ENCODE measurements at places on chromosomes 3 and 15.

GRCh38 chr15:77791941-77792340 is 159.2 kb upstream of the LINGO1 start:
- DNase-seq = peak; percentile 63

GRCh38 chr15:72783004-72783639 is 436 bp downstream of the ADPGK start:
- DNase-seq = peak; percentile 73

DNA sequence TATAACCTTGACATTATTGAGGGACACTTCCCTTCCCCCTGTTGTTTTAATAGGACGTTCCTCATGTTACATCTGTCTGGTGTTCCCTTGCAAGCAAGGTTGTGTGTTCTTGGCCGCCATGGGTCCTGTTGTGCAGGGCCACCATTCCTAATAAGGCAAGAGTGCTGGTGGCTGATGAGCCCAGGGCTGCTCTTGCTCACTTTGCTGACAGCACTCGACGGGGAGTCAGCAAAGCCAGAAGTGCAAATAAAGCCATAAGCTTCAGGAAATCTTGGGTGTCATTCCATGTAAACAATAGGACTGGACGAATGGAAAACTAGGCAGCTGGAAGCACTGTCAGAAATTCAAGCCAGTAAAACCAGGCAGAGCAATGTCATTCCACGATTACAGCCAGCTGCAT is 75.8 kb downstream of the SQOR start:
- DNase-seq = no peak

- DNase-seq = no peak
Observed at GRCh38 chr3:115279939-115280338, 132.9 kb upstream of the ZBTB20 start.

DNA sequence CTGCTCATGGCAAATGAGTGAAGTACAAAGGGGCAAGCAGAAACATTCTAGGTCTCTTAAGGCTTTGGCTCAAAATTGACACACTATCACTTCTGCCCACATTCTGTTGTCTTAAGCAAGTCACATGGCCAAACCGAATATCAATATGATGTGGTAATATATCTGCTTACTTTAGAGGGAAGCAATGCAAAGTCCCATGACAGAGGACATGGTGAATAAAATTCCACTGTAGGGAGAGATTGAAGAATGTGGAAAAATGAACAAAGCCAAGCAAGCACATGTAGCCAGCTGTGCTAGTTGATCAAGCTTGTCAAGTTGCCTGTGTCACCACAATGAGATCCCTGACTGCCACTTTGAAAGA is 11.2 kb upstream of the TBC1D5 start:
- no peak for DNase-seq

DNA sequence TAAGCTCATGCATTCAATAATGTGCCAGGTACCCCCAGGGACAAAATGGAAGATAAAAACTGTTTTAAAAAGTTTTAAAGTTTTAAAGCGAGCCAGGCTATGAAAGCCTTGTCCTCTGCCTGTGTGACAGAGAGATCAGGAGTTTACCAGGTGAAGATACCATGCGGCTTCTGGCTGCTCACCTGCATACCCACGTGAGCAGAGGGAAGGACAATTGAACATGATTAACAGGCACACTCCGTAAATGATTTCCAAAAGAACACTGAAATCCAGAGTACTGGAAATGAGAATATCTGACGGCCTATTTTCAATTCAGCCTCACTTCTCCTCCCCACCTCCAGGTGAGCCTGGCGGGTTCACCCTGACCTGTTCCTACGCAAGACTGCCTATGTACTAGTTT is 42.1 kb downstream of the CCDC191 start:
- DNase-seq = no peak

DNA sequence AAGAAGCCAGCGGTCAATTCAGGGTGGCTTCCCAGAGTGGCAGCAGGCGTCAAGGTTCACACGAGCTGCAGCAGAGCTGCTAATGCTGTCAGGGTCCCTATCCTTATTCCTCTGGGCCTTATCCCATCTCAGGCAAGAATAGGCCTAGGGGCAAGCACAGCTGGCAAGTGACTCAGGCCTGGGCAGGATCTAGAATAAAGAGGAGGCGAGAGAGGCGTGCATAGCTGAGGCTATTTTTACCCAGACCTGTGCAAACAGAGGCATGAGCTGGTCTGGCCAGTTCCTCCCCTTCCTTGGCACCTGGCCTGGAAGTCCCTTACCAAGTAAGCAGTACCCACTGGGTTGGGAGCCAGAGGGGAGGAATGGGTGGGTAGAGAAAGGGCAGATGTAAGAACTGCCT is 12.2 kb upstream of the VIPR1 start:
- no peak for DNase-seq

DNA sequence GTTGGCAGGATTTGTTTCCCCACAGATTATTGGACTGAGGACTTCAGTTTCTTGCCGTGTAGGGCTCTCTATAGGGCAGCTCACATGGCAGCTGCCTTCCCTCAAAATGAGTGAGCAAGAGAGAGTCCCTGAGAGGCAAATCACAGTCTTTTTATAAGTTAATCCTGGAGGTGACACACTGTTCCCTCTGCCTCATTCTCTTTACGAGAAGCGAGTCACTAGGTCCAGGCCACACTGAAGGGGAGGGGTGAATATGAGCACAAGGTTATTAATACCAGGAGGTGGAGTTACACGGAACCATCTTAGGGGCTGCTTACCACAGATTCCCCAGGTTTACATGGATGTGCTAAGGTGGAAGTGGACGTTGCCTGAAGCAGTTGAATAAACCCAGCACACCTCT is 77.0 kb downstream of the LPP start:
- DNase-seq = no peak

DNA sequence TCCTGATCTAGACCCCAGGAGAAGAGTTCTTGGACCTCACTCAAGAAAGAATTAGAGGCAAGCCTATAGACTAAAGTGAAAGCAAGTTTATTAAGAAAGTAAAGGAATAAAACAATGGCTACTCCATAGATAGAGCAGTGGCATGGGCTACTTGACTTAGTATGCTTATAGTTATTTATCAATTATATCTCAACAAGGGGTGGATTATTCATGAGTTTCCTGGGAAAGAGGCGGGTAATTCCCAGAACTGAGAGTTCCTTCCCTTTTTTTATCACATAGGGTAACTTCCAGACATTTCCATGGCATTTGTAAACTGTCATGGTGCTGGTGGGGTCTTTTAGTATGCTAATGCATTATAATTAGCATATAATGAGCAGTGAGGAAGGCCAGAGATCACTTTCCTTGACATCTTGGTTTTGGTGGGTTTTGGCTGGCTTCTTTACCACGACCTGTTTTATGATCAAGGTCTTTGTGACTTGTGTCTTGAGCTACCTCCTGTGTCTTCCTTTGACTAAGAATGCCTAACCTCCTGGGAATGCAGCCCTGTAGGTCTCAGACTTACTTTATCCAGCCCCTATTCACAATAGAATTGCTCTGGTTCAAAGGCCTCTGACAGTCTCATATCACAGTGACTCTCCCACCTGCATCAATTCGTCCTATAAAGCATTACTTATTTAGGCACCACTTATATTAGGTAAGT is 35.3 kb upstream of the PLSCR2 start:
- no peak for DNase-seq

- no peak for DNase-seq
Observed at GRCh38 chr15:33098094-33099058, 96.1 kb downstream of the FMN1 start.

DNA sequence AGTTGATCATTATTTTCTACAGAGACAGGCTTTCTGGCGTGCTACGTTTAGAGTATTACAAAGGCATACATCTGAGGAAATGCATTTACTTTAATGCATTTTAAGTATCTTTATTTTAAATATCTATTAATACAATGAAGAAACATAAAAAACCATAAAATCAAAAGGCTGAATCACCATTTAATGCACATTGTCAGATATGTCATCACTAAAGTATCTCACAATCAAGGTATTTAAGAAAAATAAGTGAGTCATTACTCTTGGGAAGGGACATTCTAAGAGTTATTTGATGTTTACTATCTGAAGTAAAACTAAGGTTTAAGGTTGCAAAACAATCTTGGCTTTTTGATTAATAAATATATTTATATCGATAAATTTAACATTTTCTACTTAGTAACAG is 102.2 kb downstream of the CTNNB1 start:
- DNase-seq = no peak

DNA sequence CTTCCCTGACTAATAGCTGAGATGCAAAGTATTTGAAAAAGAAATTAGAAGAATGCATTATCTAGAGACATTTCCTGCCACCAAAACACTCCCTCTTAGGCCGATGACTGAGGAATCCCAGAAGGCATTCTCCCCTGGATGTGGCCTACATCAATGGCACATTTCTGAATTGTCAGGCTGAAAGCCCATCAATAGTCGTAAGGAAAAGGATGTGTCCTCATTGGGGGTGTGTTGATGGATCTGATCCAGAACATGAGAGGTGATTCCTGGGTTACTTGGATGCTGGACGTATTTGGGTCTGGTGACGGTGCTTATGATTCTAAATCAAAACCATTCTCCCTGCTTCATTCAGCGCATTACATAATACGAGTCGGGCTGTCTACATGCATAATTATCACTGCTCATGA is 216.9 kb upstream of the CDIN1 start:
- DNase-seq = no peak

DNA sequence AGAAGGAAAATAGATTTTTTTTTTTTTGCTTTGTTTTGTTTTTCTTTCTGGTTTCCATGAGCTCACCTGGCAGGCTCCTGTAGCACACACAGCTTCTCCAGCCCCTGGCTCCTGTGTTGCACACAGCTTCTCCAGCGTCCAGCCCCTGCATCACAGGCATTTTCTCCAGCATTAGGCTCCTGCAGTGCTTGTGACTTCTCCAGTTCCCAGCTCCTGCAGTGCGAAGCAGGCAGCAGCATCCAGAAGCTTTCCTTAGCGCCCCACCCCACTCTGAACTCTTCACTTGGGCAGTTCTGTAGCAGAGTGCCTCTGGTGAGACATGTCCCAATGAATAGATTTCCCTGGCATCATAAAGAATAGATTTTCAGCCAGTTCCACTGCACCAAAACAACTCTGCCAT is 5.5 kb upstream of the CCDC39 start:
- DNase-seq = no peak

GRCh38 chr15:85716261-85716660 is 78.5 kb downstream of the KLHL25 start:
- no peak for DNase-seq

- no peak for DNase-seq
Observed at GRCh38 chr3:36477655-36478054, 97.4 kb downstream of the STAC start.

GRCh38 chr3:48400824-48401433 is 28.9 kb downstream of the FBXW12 start:
- no peak for DNase-seq

GRCh38 chr3:111851511-111851954 is 7.5 kb upstream of the PHLDB2 start:
- DNase-seq = peak; percentile 53

- no peak for DNase-seq
Observed at GRCh38 chr3:118636841-118637240, 397.8 kb downstream of the IGSF11 start.

DNA sequence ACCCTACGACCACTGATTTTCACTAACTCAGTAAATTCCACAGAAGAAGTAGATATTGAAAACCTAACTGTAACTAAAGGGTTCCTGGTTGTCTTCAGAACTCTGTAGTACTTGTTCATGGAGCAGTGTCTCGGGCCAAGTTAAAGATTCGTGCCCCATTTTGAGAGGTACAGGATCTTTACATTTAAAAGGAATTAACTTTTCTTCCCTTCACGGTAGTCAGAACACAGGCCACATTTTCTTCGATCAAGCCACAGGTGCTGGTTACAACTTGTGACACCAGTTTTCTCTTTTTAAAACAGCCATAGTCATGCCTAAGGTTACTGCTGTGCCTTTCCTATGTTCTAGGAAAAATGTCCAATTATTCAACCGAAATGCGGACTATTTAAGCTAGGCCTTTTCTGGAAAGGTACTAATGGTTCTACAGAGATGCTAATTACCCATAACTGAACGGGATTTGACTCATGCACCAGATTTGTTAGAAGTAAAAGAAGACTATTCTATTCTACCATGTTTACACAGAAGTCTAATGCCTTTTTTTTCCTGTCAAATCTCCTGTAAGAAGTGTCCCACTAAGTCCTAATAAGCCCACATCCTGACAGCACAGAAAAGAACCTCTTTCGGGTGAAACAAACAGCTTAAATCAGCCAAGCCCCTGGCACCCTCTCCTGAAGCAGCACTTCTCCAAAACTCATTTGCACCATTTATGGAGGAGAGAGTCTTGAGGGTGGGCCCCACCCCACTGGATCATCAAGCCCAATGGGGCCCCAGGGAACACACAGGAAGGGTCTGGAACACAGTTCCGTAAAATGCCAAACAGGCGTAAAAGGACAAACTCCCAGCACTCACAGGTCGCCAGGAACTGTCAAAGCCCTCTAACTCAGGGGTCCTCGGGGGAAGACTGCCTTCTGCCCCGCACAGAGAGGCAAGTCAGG is 1.9 kb downstream of the LRIG1 start:
- DNase-seq = no peak

- DNase-seq = no peak
Observed at GRCh38 chr3:41726891-41727290, 235.0 kb downstream of the ULK4 start.

GRCh38 chr3:76582632-76583378 is 457.1 kb upstream of the ROBO2 start:
- DNase-seq = no peak

DNA sequence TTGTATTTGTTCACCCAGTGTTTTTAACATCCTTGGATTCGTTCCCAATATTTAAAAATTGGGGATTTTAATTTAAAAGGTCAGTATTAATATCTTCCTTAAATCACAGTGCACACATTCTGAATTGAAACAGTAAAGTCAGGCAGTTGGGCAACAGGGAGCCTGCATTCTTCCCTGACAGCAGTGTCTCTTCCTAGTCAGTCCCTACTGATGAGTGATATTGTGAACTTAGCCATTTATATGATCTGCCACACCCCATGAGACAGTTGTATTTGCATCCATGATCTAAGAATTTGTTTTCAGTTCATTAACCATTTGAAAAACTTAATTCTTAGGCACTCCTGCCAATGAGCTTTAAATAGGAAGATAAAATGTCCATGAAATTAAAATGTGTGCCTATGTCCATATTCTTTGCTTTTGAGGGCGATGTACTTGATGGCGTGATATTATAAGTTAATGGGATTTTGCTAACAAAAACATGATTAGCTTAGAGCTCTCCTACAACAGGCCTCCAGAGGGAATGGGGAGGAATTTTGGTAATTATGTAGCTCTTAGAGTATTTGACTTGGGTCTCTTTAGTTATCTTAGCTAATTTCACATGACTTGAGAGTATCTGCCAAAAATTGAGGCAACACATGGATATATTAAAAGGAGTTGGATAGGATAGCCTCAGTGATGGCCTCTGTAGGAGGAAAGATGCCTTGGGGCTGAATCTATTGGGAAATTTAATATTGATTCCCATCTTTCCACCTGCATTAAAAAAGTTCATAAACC is 219.3 kb downstream of the PTPRG start:
- DNase-seq = no peak

DNA sequence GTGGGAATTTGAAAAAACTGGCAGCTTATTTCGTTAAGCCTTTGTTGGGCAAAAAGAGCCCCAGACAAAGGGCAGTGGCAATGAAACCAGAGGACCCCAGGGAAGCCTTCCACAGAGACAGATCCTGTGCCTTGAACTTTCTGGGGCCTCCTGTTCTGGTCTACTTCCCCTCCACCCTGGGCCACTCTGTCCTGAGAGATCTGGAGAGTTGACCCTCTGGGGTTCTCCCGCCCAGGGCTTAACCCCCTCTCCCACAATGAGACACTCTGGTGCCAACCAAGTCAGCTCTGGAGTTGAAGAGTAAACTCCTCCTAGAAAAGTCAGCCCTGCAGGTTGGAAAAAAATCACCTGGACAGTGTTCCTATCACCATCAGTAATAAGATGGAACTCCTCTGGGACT is 20.8 kb downstream of the EHD4 start:
- DNase-seq = no peak

GRCh38 chr3:113912552-113913236 is 35.1 kb upstream of the ZDHHC23 start:
- no peak for DNase-seq

Data from left hindlimb (tissue), 1 donor.